Activated CD4-positive, alpha-beta T cell treated with anti-CD3 and anti-CD28 coated beads, Interleukin-2, amount 50 U/mL, for 48 hours (primary cell): ENCODE measurements at places on chromosomes 2 and 18.

- DNase-seq = no peak
These were observed 93.3 kb downstream of the MAP4K4 start for GRCh38 chr2:101790857-101791256.

DNA sequence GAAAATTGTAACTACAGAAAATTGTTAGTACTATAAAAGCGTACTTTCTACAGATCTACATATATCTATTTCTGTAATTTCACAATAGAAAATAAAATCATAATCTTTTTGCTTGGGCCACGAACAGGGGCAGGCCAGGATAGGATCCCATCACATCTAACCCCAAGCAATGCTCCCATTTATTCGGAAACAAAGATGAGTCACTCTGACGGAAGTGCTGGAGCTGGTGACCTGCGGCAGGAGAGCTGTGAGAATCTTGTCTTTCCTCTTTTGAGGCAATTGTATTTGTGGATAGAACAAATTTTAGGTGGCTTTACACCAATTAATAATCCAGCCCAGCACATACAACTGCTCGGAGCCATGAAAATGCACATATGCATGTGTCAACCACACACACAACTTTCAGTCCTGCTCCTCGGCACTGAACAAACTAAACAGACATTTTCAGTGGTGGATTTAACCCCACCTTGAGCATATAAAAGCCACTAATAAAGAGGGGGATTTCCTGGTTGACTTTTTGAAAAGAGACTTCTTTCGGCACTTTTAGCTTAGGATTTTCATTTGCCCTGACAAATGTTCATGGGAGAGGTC is 22.3 kb upstream of the INSIG2 start:
- no peak for DNase-seq

GRCh38 chr2:65350651-65351056 is 81.7 kb downstream of the SPRED2 start:
- DNase-seq = no peak

- DNase-seq = no peak
These were observed 167.7 kb downstream of the CAMKMT start for GRCh38 chr2:44529448-44529847.

DNA sequence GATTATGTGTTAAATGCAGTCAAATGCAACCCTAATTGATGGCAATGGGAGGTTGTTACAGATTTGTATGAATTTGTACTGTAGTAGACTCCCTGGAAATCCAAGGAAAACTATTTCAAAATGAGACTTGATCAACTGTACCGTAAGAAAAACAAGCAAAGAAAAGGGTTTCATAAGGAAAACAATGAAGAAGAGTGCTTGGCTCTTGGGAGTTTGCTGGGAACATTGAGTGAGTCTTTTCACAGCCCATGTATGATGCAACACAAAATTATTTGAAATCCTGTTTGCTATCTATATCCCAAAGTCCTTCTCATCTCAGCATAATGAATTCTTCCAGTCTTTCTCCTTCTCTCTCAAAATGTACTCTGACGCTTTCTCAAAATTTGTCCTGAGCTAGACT is 67.0 kb upstream of the OSR1 start:
- DNase-seq = no peak

- no peak for DNase-seq
These were observed 61.6 kb upstream of the RAB27B start for GRCh38 chr18:54766634-54767033.

- DNase-seq = no peak
These were observed 22.2 kb upstream of the TMEM87B start for GRCh38 chr2:112032689-112033465.

DNA sequence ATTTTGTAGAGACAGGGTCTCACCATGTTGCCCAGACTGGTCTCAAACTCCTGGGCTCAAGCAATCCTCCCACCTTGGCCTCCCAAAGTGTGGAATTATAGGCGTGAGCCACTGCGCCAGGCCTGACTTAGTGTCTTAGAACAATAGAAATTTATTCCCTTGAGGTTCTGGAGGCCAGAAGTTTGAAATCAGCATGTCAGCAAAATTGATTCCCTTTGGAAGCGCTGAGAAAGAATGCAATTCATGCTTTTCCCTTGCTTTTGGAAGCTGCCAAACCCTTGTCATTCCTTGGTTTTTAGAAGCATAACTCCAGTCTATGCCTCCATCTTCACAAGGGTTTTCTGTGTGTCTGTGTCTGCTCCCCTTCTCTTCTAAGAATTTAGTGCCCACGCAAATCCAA is 20.7 kb downstream of the ST8SIA3 start:
- DNase-seq = no peak

- no peak for DNase-seq
These were observed 45.2 kb upstream of the MAPRE3 start for GRCh38 chr2:26925100-26925791.

GRCh38 chr2:81206216-81206615 is 901.7 kb upstream of the LRRTM1 start:
- no peak for DNase-seq

- DNase-seq = no peak
These were observed 42.2 kb upstream of the EPG5 start for GRCh38 chr18:46009125-46009840.

GRCh38 chr2:39852831-39853230 is 73.8 kb upstream of the THUMPD2 start:
- no peak for DNase-seq

- peak; percentile 60 for DNase-seq
These were observed at the start of gene ARL4C for GRCh38 chr2:234496835-234497593. Gene ARL4C, minus strand, starts transcription at chr2:234497081. Its CDS starts 495 bp downstream, at chr2:234496586.

DNA sequence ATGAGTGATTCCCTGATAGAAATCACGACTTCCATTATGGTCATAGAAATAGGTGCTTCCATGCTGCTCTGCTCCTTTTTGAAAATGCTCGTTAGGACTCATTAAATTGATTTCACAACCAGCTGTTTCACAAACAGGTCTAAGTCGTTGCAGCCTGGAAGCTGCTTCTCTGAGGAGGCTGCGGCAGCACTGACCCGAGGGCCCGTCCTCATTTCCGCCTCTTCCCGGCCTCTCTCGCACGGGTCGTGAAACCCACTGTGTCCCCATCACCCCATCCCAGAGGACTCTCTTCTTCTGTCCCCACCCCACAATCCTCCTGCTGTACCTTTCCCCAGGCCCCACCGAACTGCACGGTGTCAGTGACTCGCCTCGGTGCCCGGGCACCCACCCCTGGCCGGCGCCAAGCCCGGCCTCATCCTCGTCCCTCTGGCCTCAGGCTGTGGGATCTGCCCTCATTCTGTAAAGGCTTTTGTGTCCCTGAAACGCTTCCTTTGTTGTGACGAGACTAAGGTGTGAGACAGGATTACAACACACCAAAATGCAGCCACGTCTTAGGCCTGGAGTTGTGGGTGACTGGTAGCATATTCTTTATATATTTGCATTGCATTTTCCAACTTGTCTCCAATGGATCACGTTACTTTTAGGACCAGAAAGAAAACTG is 112.7 kb upstream of the CTDP1 start:
- no peak for DNase-seq

DNA sequence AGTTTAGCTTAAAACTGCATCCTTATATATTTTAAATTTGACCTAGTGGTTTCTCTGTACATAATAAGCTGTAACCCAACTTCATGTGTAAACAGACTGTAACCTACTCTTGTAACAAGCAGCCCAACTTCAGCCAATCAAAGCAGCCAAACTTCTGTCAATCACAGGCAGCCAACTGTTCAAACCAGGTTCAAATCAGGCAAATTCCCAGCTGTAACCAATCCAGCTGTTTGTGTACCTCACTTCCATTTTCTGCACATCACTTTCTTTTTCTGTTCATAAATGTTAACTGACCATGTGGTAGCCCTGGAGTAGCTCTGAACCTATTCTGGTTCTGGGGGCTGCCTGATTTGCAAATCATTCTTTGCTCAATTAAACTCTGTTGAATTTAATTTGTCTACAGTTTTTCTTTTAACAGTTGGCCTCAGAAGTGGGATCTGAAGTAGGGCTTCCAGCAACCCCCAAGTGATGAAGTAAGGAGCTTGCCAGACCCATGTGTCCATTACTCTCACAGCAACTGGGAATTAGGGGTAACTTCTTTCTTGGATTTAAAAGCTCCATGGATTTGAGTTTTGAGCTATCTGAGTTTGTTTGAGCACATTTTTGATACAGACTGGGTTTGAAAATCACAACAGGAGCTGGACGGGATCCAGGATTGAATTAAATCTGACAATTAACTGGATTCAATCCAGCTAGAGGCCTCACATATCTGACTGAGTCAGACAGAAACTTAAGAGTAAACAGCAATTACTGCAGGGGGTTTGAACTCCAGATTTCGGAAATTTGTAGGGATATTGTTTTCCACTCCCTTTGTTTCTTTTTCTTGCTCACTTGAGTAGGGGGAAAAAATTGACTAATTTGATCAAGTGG is 1569.7 kb upstream of the SLC39A10 start:
- DNase-seq = no peak

DNA sequence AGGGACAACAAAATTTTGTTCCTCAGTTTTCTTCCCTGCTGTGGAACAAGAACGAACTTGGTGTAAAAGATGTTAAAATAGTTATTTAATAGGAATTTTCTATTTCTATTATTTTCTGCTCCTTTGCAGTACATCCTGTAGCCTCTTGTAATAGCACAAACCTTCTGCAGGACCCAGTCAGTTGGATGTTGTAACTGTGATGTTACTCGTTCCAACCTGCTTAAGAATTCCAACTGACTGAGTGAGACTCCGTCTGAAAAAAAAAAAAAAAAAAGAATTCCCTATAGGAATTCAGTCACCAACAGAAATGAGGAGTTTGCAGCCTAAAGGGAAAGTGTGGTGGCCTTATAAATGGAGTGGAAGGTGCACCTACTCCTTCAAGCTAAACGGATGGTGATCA is 46.4 kb upstream of the CDH20 start:
- no peak for DNase-seq

DNA sequence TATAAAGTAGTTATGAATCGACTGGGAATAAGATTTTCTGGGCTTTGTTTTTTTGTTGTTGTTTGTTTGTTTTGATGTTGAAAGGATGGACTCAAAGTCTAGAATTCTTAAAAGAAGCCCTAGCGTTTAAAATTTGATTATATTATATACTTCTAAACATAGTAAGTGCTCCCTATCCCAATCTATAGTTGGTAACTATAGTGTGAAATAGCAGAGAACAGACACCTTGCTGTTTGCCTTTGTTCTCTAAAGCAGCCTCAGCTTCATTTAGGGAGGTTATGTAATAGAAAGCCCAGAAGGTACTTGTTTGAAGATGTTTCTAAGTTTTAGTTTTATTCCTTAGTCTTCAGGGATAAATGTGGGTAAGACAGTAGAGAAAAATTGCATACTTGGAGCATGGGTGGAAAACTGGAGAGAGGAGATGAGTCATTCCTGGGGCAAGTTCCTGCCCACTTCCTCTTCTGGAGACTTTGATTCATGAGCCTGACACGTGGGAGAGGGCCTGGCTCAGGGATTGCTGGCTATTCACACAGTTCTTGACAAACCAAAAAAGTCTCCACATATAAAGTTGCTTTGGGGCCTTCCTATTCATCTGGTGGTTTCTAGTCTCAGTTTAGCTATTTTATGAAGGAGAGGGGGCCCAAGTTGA is 131.9 kb downstream of the MYO1B start:
- peak; percentile 36 for DNase-seq

- peak; percentile 38 for DNase-seq
These were observed 15.4 kb upstream of the MLPH start for GRCh38 chr2:237471438-237472186.

GRCh38 chr2:176098366-176099158 is 1.0 kb upstream of the HOXD12 start:
- no peak for DNase-seq

DNA sequence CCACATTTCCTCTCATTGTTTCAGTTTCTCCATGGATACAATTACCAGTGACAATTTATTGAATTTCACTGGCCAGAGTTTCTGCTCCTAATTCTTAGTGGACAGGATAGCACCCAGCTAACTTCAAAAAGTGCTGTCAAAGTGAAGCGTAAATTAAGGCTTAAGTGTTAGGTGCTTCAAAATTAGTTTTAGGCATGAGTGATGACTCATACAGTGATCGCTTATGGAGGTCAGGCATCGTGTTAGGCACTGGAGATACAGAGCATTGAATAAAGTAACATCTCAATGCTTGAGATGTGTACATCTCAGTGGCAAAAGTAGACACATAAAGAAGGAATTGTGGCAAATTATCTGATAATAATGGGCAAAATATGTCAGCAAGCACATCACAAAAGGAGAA is 40.8 kb downstream of the NOSTRIN start:
- no peak for DNase-seq

- no peak for DNase-seq
These were observed 51.6 kb upstream of the ZNF532 start for GRCh38 chr18:58813105-58813504.
